ENCODE measurements at places on chromosomes 16 and 17.

GRCh38 chr16:75272097-75272551 lies 20.7 kb upstream of the BCAR1 start:
- DNase-seq = no peak

DNA sequence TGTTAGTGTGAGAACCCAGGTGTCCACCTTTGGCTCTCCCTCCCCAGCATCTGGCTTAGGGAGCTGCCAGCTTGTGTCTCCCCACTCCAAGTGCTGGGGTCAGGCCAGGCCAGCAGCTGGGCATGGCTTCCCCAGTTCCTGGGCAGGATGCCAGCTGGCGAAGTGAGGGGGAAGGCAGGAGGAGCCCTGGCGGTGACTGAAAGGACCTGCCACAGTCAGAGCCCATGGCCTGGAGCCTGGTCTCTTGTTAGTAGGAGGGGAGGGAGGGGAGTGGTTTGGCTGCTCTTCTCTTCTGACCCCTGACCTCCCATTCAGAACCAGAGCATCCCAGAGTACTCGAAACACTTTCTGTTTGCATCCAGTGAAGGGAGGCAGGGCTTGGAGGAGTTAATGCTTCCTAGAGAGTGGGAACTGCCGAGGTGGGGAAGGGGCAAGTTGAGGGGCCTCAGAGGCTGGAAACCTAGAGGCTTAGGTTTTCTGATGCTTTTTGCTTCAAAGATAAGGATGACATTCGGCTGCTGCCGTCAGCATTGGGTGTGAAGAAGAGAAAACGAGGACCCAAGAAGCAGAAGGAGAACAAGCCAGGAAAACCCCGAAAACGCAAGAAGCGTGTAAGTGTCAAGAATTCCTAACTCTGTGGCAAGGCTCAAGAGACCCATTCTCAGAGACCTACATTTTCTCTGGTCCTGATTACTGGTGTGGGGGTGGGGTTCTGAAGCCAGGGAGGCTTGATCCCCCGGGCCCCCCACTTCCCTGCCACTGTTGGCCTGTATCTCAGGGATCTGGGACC lies 772 bp downstream of the CHD3 start:
- no peak for DNase-seq

DNA sequence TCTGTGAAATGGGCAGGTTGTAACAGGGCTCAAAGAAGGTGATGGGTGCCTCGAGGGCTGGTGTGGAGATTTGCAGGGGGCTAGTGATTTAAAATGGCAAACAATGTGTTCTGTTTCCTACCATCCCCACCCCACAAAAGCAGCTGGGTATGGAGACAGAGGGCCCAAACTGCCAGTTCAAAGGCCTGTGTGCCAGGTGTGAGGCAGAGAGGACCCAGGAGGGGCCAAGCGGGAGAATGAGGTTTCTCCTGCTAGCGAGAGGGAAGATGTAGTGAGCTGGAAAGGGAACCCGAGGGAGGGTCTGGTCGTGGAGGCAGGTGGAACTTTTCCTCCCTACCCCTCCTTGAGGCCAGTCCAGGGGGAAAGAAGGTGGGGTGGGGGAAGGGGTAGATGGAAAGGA lies 39.4 kb downstream of the LAT start:
- DNase-seq = no peak

- DNase-seq = no peak
Measured at GRCh38 chr16:21638573-21638975, 13.8 kb downstream of the IGSF6 start.

- DNase-seq = no peak
Measured at GRCh38 chr17:17830740-17831207, 6.0 kb downstream of the SREBF1 start.

DNA sequence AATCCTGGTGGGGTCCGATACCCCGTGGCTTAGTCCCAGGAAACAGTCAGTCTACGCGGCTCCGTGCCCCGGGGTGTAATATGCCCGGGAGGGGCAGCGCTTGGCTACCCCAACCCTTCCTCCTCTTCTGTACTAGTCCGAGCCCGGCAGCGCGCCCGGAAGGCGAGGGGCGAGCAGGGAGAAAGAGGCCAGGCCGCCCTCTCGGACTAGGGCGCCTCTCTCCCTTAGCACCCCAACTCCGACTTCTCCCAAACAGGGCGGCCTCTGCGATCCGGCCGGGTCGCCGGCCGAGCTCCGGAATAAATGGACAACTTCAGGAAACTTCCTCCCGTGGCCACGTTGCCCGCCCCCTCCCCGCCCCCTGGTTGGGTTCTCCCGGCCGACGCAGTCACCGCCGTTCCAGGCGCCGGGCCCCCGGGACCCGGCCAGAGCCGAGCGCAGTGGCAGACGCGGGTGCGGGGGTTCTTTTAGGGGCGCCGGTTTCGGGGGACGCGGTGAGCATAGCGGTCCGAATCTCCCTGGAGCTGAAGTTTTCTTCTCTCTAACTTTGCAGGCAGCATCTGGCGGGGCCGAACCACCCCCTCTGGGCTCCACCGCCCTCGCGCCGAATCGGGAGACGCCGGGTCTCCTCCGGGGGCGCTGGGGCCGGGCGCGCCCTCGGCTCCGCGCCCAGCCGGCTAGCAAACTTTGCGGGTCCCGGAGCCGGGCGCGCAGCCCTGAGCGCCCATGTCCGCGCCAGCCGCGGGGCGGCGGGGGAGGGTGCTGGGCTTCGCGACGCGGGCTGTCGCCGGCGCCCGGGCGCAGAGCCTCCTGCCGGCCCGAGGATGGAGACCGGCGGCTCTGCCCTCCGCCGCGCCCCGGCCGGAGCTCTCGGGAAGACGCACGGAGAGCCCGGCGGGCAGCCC lies at the start of gene SDK2:
TSS of gene SDK2 (minus strand) at position 301 of the 905 bp plus-strand sequence. CDS start 357 bp downstream, outside the sequence.
- no peak for DNase-seq

DNA sequence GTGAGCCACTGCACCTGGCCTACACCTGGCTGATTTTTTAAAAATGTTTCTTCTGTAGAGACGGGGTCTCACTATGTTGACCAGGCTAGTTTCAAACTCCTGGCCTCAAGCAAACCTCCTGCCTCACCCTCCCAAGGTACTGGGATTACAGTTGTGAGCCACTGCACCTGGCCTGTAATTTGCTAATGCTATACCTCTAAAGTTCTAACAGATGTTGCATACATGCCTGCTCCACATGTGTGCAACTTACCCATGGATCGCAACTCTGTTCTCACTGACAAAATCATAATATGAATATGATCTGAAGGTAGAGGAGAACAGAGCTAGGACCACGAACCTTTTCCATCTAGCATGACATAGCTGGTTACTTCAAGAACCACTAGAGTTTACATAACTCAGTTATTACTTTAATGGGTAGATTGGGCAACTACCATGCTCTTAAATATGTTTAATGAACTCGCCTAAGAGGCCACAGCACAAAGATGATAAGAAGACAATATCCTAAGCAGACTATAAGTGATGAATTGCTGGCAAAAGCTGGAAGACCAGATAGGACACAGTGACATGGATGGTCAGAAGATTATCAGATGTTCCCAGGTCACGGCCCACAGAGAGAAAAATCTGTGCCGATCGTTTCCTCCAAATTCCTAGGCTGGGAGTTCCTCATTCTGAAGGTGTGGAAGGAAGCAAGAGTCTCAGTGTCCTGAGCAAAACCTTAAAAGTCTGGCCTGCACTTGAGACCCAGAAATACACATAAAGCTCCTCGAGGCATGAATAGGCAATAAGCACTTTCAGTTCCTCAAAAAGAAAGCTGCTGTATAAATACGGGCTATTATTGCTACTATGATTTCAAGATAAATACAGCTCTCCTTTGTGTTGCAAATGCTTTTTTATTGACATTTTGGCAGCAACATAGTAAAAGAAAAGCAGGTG lies 53.6 kb upstream of the ICAM2 start:
- DNase-seq = no peak

DNA sequence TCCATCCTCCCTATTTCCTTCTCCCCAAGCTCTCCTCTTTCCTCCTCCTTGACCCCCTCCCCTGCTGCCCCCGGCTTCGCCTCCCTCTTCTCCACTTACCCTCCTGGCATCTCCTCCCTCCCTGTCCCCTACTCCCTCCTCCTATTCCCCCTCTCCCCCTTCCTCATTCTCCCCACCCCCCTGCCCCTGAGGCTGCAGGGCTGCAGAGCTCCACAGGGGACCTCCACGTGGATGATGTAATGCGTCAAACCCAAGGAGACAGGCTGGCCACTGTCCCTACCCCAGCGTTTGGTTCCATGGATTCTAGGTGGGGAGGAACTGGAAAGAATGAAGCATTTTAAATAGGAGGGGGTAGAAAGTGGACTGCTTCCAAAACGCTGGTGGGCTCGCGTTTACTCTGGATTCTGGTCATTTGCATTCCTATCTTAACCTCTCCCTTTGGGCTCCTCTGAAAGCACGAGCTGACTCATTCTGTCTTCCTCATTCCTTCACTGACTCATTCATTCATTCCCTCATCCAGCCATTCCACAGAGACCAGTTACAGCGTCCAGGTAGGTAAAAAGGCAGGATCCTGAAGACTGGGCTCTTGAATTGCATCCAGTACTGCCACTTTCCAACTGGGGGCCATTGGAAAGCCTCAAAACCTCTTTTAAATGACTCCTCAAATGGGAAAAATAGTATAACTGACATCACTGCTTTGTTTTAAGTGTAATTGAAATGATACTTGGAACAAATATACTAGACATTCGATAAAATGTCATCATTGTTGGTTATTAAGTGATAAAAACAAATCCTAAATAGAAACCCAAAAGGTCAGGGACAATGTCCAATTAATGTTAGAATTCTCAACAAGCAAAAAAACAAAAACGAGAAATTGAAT lies 943 bp upstream of the COTL1 start:
- DNase-seq = no peak

- no peak for DNase-seq
Measured at GRCh38 chr17:36213695-36214094, 2.8 kb downstream of the CCL4L2 start.

DNA sequence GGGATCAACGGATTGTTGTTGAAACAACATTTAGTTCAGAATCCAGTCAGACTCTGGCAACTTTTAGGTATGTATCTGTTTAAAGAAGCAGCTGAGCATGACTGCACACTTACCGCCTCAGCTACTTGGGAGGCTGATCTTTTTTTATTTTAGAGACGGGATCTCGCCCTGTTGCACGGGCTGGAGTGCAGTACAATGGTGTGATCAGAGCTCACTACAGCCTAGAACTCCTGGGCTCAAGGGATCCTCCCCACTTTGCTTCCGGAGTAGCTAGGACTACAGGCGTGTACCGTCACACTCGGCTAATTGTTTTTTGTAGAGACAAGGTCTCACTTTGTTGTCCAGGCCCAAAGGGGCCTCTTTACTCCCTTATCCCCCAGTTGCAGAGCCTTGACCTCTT lies 2.3 kb downstream of the SPG7 start:
- DNase-seq = no peak

GRCh38 chr17:36855459-36855858 lies 81.8 kb upstream of the LHX1 start:
- no peak for DNase-seq

DNA sequence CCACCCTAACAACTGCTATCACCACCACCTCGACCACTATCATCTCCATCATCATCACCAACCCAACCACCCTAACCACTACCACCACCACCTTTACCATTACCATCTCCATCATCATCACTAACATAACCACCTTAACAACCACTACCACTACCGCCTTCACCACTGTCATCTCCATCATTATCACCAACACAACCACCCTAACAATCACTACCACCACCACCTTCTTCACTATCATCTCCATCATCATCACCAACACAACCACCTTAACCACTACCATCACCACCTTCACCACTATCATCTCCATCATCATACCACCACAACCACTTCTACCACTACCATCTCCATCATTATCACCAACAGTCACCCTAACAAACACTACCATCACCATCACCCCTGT lies 101.4 kb downstream of the BANP start:
- no peak for DNase-seq

DNA sequence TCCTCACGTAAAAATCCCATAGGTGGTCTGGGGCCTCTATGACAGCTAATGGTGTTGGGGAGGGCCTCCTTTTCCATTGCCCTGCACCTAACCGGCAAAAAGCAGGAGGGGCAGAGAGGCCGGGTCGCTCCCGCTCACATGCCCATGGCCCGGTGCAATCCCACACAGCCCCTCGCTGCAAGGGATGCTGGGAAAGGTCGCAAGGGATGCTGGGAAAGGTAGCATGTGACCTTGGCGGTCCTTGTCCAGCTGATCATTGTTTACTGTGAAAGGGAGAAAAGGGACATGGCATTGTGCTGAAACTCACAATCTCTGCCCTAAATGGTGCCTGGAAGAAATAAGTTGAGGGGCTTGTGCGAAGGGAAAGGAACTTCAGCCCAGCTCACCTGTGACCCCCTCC lies 10.0 kb downstream of the DEF8 start:
- no peak for DNase-seq

GRCh38 chr16:48537275-48537674 lies 72.7 kb downstream of the N4BP1 start:
- DNase-seq = no peak

DNA sequence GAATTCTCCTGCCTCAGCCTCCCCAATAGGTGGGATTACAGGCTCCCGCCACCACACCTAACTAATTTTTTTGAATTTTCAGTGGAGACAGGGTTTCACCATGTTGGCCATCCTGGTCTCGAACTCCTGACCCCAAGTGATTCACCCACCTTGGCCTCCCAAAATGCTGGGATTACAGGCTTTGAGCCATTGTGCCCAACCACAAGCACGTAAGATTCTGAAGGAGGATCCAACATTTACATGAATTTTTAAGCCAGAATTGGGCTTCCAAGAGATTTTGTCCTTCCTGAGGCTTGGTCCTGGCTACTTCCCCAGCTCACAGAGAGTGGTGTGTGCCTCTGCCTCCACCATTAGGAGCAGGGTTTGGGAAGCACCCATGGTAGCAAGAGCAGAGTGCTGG lies 11.1 kb downstream of the G6PC3 start:
- no peak for DNase-seq

- DNase-seq = no peak
Measured at GRCh38 chr17:53646835-53647234, 175.9 kb upstream of the KIF2B start.

DNA sequence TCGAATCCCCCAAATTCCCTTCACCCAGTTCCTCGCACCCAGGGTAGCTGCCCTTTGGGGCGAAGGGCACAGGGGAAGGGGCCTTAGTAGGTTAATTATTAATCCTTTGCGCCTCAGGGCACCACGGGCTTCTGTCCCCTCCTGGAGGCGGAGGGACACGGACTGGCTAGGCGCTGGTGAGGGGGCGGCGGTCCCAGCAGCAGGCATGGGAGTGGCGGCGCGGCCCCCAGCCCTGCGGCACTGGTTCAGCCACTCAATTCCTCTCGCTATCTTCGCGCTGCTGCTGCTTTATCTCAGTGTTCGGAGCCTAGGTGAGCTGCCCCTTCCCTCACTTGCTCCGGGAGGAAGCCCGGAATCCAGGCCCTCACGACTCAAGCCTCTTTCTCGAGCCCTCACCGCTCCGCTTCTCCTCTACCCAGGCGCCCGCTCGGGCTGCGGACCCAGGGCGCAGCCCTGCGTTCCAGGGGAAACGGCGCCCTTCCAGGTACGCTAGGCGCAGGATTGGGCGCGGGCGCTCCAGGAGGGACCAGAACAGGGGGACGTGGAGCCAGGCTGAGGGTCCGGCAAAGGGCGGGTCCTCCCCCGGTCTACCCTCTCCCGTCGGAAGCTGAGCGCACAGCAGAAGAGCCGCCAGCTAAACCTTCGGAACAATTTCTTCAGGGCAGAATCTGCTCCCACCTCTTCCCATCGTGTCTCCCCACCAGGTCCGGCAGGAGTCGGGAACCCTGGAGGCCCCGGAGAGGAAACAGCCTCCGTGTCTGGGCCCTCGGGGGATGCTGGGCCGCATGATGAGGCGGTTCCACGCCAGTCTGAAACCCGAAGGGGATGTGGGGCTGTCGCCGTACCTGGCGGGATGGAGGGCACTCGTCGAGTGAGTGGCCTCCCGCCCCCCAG lies at the start of gene GLTPD2:
TSS of gene GLTPD2 (plus strand) at position 158 of the 894 bp plus-strand sequence. CDS start at position 206, 48 bp downstream.
- DNase-seq = no peak
